ENCODE measurements at places on chromosomes 5 and 9.

DNA sequence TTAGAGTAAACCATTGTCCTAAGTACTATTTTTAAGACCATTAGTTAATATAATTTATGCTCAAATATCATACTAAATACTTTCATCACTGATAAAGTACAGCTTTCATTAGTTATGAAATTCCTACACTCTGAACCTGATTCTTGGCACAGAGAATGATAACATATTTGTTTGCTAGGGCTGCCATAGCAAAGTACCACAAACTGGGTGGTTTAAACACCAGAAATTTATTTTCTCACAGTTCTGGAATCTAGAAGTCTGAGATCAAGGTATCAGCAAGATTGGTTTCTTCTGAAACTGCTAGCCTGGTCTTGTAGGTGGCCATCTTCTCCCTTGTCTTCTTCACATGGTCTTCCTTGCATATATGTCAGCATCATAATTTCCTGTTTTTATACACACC is 608.4 kb downstream of the TLE1 start:
- DNase-seq: no peak

DNA sequence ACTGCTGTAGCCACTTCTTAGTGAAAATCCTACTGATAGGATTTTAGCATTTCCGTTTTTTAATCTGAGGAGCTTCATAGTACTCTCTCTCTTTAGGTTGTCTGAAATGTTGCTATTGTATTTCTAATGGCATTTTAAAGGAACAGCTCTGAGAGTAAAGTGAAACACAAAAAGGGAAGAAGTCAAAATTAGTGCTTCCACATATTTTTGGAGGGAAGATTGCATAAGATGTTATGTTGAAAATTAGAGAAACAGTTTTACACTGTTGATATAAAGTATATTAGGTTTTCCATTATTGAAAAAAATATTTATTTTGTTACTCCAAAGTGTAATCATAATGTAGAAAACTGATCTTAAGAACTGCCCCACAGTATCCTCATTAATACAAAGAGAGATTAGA is 525.1 kb downstream of the TAF11L14 start:
- DNase-seq: no peak

DNA sequence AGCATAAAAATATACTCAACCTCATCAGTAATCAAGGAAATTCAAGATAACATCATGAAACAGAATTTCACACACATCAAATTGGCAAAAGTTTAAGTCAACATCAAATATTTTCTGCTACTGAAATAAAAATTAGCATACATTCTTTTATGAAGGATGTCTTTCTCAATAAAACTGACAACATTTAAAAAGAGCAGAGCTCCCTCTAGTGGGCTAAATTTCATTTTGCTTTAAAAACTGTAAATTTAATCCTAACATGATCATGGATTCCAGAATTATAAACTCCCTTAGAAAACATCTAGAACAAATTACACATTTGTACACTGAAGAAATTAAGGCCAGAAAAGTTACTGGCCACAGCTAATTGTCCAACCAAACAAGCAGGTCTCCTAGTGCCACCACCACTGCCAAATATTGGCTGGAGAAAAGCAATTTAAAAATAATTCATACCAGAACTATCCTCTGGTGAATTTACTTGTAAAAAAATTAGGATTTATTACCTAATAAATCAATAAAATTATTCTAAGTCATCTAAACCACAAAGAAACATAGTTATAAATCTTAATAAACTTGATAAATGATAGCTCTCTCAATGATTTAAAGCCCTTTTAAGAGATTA is 31.2 kb downstream of the DEPDC1B start:
- DNase-seq: peak; percentile 31

DNA sequence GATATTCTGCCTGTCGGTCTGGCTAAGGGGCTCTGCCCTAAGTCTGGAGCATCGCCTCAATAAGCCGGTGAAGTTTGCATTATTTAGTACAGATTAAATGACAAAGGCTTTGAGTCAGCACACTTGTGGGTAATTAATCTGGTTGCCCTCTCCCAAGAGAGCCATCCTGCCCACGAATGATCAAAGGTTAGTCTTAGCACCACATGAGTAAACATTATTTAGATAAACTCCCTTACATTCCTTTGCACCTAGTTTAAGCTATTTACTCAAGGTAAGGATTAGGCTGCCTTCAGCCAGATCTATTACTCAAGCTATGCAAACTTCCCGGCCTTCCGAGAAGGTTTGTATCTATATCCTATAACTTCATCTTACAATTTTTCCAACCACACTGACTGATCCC is 572.1 kb downstream of the CHSY3 start:
- no peak for DNase-seq

GRCh38 chr9:129400001-129400970 is 220.6 kb downstream of the C9orf50 start:
- no peak for DNase-seq

DNA sequence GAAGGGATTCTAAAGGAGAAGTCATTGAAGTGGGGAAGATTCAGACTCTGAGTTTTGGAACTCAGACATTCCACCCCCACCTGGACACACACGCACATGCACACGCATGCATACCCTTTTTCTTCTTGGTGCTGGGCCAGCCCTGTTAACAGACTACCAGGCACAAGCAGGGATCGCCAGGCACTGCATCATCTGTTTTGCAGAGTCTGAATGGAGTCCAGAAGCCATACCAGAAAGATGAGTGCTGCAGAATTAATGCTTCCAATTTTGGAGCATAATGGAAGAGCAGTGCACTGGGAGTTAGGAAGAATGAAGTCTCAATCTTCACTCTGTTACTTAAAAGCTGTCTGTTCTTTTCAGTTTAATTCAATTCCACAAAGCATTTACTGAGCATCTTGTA is 95.5 kb downstream of the PDE8B start:
- no peak for DNase-seq

DNA sequence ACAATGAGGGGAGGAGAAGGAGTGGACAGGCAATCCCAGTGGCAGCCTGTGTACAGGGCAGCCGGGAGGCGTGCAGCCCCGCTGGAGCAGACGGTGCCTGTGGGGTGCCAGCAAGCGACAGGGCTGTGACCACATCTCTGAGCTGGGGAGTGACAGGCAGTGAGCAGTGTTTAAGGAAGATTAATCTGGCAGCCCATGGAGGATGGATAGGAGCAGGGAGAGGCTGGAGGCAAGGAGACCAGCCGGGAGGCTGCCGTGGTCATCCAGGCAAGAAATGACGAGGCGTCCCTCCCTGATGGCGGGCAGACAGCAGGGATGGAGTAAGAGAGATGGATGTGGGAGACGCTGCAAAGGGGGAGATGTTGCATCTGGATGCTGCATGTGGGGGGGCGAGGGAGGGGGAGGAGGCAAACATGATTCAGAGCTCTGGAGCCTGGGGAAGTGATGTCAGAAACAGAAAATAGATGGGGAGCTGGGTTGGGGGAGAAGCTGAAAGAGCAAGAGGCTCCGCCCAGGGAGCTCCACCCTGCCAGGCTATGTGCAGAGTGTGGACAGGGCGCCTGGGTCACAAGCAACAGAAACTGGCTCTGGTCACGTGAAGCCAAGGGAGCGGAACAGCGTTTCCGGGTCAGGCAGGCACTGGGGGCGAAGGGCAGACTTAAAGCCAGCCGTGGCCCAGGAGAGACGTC is 12.6 kb downstream of the UNC5A start:
- DNase-seq: no peak

DNA sequence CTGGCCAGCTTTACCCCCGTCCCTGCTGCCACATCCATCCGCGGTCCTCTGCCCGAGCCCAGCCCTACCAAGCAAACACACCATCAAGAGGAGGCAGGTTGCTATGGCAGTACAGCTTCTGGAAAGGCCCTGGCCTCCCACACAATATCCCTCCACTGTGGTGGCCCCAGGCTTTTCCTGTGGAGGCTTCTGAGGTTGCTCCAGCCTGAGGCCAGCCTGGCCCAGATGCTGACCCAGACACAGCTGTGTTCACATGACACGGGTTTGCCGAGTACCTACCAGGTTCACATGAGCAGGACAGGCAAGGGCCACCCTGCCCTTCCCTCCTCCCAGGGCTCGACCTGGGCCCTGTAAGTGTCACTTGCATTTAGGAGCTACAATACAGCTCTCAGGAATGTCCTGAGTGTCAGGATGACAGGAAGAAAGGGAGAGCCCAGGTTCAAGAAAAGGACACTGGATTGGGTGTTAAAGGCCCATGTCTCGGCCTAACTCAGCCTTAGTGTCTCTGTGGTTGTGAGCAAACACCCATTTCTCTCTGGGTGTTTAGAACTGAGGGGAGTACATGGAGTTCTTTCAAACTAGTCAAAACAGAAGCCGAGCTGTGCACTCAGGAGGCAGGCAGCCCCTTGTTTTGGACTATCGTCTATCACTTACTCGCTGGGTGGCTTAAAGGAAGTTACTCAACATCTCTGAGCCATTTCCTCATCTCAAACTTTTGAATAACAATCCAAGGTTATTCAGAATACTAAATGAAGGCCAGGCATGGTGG is 40.2 kb downstream of the NAIF1 start:
- DNase-seq: no peak

DNA sequence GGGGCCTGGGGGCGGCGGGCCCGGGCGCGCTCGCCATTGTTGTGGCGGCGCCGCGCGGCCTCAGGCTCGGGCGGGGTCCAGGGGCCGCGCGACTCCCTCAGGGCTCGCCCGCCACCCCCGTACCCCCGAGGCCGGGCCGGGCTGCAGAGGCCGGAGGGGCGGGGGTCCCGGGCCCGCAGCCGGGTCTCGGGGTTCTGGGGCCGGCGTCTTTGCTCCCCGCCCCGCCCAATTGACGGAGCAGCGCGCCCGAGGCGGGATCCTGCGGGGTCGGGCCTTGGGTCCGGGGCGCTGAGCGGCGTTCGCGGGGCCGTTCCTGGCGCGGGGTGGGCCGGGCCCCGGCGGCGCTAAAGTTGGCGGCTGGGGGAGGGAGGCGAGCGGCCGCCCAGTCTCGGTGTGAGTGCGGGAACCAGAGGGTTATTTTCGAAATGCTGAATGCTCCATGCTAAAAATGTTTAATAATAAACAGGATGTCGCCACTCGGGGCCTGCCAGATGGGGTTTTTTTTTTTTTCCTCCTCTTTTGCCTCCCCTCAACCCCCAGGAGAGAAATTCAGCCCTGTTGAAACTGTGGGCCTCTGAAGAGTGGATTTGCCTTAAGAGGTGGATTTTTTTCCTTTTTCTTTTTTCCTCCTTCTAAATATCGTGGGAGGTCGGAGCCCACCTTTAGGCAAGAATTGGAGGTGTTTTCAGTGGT is 724 bp downstream of the PRRC2B start:
- DNase-seq: no peak

DNA sequence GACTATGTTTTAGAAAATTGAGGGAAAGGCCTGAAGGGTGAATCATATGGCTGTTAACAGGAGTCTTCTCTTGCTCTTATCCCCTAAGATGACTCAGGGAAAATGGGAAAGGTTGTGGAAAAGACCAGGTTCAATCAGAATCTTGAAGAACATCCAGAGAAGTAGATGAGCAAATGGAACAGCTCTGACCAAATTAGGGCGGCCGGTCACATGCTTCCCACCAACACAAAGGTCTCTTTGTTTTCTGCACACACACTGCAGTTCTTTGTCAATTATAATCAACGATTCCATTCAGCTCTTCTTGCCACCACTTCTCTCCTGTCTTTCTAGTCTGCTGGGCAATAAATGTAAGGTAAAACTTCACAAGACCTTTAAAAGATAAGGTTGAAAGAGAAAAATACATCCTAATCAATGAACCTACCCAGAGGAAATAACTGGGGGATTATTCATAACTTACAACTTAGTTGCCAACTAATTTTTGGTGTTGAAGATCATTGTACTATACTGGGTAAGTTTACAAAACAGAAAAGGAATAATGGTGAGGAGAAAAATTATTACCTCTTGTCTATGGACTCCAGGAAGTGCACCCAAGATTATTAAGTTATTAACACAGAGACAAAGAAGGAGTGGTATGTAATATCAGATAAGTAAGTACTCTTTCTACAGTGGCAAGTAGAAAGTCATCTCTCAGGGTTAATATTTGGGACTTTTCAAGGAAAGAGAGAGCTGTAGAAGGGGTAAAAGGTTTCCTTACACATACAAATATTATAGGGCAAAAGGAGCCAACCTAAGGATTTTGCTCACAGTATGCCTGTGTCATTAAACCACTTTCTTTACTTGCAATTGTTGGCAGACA is 441.9 kb upstream of the PIK3R1 start:
- peak; percentile 50 for DNase-seq

DNA sequence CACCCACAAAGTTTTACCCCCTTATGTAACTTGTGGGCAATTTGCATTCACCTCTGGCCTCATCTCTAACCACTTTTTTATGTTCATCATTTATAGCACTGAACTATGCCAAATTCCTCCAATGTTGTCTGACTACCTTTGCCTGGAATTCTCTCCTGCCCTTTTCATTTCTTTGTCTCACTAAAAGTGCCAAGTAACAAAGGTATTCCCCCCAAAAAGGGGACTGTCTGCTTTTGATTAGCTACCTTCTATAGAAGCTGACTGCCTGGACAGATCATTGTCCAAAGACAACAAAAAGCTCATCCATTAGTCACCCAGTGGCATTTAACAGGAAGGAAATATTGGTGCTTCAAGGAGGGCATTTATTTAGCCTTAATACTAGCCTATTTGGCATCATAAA is 189.9 kb upstream of the VCAN start:
- peak; percentile 89 for DNase-seq

DNA sequence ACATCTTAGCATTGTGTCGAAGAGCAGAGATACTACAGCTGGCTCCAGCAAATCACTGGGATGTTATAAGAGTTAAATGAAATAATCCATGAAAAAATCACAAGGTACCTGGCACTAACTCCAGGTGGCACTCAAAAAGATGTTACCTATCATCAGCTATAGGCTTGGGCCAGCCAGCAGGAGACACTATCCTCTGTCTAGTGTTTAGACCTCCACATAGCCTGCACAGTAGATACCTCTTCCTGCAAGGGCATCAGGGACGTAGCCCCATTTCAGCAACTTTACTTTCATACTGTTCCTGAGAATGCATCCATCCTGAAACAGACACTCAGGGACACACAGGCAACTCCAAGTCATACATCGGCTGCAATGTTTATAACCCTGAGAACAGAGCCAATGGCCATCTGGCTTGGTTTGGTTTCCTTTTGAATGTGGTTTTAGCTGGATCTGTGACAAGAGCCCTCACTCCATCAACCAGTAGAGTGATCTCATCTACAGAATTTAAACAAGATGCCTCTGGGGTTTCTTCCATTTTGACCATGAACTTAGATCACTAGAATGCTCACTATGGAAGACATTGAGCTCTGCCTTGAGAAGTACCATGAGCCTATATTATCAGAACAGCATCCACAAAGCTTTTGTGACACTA is 69.9 kb downstream of the TLE1 start:
- no peak for DNase-seq

DNA sequence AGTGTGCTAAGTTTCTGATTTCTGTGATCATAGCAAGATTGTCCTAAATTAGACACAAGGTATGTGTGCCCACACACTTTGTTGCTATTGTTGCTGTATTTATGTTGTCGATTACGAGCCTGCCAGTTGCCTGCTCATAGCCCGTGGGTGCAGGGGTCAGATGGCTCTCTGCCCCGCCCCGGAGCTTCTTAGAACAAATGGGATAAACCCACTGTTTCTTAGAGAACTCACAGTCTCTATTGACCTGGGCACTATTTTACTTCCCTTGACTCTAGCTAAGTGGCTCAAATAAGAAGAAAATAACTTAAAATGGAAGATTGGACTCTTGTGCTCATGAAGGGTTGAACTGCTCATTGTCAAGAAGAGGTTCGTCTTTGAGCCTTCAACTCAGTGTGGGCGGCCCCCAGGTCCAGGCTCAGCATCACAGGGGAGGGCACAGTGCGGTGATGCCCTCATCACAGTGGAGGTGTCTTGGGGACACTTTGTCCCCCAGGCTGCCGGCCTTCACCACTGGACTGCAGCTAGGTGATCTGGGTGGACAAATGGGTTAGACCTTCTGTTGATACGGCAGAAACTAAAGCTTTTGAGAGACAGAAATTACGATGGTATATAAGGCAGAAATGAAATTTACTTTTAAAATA is 155.5 kb downstream of the TENT4A start:
- no peak for DNase-seq

All from HCT116 (cell line).